ENCODE measurements at places on chromosomes 2 and 18. TPM values are rescaled to one million over a fixed set of nuclear protein-coding genes. Genes with fewer than 3 reads are reported as not detected.

Gene EVA1A
- total RNA-seq: 19.1 TPM

Gene ST6GAL2
- 0.32 TPM for total RNA-seq

Gene CHMP3
- 100.0 TPM for total RNA-seq

Gene FRZB
- 1.4 TPM for total RNA-seq

Gene PLGLB2
- total RNA-seq: 2.6 TPM

Gene HOXD8
- 10.2 TPM for total RNA-seq

Gene RGPD8
- total RNA-seq: 22.5 TPM

Gene FASTKD2
- total RNA-seq: 60.9 TPM

Gene C2orf72
- 2.1 TPM for total RNA-seq

Gene CCDC85A
- total RNA-seq: 0.78 TPM

Gene CDH19
- 0.11 TPM for total RNA-seq

Gene NOSTRIN
- total RNA-seq: 1.5 TPM

Gene COBLL1
- 33.2 TPM for total RNA-seq

Gene REG1B
- not detected for total RNA-seq

Gene SERPINB7
- 0.11 TPM for total RNA-seq

Gene CDH7
- not detected for total RNA-seq

Gene CDCA7
- 2.5 TPM for total RNA-seq

Gene TBR1
- total RNA-seq: under 0.01 TPM

Gene C2orf81
- 1.7 TPM for total RNA-seq

Gene TOGARAM2
- under 0.01 TPM for total RNA-seq
